ENCODE measurements at places on chromosomes 3 and 15. TPM values are rescaled to one million over a fixed set of nuclear protein-coding genes. Genes with fewer than 3 reads are reported as not detected.

TMEM42 gene
- 13.0 TPM for total RNA-seq

SPINK8 gene
- total RNA-seq: not detected

CPLX3 gene
- not detected for total RNA-seq

GHSR gene
- total RNA-seq: not detected

RHO gene
- not detected for total RNA-seq

CPN2 gene
- not detected for total RNA-seq

GRCh38 chr3:152419748-152420147 lies 151.0 kb downstream of the MBNL1 start:
- peak; percentile 77 for DNase-seq

DNA sequence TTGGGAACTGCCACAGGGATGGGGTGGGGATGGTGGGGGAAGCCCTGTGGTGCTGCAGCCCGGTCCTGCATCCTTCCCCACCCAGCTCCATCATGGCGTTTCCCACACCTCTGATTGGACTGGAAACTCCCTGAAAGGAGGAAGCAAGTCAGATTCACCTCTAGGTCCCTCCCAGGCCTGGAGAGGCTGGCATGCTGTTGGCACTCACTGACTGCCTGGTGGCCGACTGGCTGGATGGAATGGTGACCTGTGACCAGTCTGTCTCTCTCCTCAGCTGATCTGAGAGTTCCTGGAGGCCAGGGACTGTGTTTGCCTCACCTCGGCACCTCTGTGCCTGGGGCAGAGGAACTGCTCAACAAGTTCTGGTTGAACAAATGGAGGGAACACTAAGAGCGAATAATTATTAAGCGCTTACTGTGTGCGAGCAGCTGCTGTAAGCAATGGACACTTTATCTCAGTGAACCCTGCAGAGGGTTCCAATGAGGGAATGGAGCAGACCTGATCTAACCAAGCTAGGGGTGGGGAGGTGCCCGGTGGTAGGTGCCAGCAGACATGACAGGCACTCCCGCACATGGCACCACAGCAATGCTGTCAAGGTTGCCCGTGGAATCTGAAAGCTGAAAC lies 3.5 kb upstream of the HHATL start:
- DNase-seq: no peak

GRCh38 chr3:188489639-188490405 lies 335.9 kb downstream of the LPP start:
- DNase-seq: no peak

- DNase-seq: no peak
These were observed 56.3 kb downstream of the KLF15 start for GRCh38 chr3:126300761-126301481.

- peak; percentile 28 for DNase-seq
These were observed 96.5 kb downstream of the FSIP1 start for GRCh38 chr15:39685999-39686613.

DNA sequence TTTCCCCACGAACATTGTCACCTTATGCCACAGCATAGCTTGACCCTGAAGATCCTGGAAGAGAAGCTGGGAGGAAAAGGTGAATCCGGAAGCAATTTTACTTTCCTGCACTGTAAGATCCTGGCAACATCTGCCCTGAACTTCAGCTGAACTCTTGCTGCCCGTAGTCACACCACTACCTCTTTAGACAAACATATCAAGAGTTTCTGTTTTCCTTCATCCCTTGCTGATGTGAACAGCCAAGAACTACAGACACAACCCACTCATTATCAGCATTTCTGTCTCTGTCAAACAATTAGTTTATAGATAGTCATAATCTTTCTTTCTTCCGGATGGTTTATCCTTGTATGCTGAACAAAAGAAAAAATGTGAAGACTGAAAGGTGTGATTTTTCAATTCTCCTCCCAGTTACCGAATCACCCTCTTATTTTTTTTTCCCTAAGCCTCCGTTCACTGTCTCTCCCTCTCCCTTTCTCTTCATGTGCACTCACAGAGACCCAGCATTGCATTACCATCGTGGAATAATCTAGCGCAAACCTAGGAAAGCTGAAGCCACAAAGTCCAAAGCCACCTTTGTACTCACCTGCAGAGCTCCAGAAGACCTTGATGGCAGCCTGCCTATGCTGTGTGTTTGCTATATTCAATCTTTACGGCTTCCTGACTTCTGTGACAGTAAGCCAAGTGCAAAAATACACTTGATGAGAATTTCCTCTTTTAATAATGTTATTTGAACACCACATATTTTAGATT lies 229.2 kb downstream of the CDIN1 start:
- DNase-seq: no peak

DNA sequence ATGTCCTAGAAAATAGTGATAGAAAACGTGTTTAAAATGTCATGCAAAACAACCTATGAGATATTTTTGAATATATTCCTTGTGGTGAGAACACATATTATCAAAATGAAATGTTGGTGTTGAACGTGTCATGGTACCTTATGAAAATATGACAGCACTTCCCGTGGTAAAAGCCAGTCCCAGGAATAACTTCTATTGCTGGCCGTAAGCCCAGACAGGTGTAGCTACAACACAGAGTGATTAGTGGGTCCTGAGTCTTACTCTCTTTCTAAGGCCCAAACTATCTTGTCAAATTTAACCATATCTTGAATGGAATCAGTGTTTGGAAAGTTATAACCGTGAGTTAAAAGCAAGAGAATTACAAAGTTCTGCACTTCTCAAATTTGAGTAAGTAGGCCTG lies 24.1 kb downstream of the RARB start:
- DNase-seq: no peak

DNA sequence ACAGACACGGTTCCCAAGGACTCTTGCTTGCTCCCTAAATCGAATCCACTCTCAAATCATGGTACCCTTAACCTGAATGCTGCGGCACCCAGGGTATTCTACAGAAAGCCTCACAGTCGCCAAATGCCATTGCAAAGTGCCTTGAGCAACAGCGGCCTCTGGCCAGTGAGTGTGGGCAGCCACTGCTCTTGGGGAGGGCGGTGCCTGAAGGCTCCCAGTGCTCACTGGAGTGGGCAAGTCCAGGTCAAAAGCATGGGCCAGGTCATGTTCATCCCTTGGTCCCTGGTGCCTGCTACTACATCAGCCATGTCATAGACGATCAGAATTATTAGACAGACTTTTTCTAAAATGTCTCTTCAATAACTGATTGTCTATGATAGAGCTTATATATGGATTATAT lies 82.5 kb downstream of the ADAMTS17 start:
- DNase-seq: no peak

DNA sequence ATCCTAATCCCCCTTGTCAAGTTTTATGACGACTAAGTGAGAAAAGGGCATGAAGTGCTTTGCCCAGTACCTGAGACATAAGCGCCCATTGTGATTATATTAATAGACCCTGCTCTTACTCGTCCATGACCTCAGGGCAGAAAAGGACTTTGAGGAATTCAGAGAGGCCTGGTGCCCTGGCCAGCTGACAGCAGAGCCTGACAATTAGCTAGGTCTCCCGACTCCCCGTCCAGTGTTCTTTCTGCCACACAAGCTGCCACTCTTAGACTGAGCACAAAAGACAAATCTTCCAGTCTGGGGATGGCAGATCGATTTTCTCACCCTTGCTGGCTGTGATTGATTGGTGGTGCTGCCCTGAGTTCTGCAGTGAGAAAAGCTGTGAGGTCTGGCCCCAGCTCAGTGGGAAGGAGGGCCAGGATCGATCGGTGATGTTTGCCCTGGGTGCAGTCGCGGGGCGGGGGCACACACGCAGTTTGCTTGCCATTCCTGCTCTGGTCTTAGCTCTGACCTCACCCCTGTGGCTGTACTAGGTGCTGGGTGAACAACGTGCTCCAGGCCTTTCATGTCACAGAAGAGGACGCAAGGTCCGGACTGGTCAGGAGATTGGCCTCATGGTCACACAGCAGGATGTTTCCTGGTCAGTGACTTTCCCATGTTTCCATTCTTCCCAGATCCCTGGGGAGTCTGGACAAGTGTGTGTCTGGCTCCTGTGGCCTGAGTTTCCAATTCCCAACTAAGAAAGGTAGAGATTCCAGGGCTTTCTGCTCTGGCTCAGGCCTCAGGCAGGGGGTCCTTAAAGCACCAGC lies 67.4 kb upstream of the TLE3 start:
- DNase-seq: no peak

- DNase-seq: no peak
These were observed 1.1 kb upstream of the ECT2 start for GRCh38 chr3:172749230-172749965.

GRCh38 chr3:154243353-154243752 lies 80.9 kb downstream of the DHX36 start:
- DNase-seq: no peak

- no peak for DNase-seq
These were observed 16.6 kb downstream of the ELP6 start for GRCh38 chr3:47496892-47497291.

GRCh38 chr15:88074386-88074785 lies 182.2 kb downstream of the NTRK3 start:
- DNase-seq: no peak

DNA sequence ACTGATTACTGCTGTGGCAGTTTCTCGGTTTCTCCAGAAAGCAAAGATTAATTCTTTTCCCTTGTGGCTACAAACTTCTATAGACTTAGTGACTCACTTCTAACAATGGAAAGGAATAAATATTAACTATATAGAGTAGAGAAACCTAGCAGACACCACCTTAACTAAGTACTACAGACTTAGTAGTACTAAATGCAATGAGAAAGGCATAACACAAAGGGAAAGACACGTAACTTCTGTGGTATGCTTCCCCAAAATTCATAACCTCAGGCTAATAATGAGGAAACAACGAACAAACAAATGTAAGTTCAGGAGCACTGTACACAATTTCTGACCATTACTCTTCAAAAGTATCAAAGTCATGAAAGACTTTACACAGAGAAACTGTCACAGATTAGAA lies 31.2 kb downstream of the ATG3 start:
- DNase-seq: no peak

GRCh38 chr3:170695486-170696064 lies 109.7 kb upstream of the SLC7A14 start:
- no peak for DNase-seq

- DNase-seq: no peak
These were observed 55.4 kb upstream of the LARS2 start for GRCh38 chr3:45332901-45333407.
